A549 treated with DMSO at 1 μM for 4 hours (cell line): ENCODE measurements at places on chromosomes 6 and 20. TPM values are rescaled to one million over a fixed set of nuclear protein-coding genes. Genes with fewer than 3 reads are reported as not detected.

The GDAP1L1 gene
- total RNA-seq, result not detected in 5 replicates

The SMOC2 gene
- not detected in 5 replicates for total RNA-seq

The BTNL2 gene
- total RNA-seq, result not detected in 5 replicates

The PRR18 gene
- 0.07 to 0.33 TPM (median 0.07 TPM) in 5 replicates for total RNA-seq

The TRIM31 gene
- total RNA-seq, result 1.3 to 2.2 TPM (median 1.7 TPM) in 5 replicates

The TFAP2D gene
- not detected in 5 replicates for total RNA-seq

The C4B gene
- 0.72 to 1.2 TPM (median 0.84 TPM) in 5 replicates for total RNA-seq

The SPATS1 gene
- not detected in 5 replicates for total RNA-seq

The CDH22 gene
- 0.03 to 0.07 TPM (median 0.04 TPM) in 4 of 5 replicates, not detected in the other for total RNA-seq

The BPIFA1 gene
- total RNA-seq, result not detected in 5 replicates

The COL12A1 gene
- 5.0 to 7.4 TPM (median 6.6 TPM) in 5 replicates for total RNA-seq
